ENCODE measurements at places on chromosomes 5 and 9. TPM values are rescaled to one million over a fixed set of nuclear protein-coding genes. Genes with fewer than 3 reads are reported as not detected.

The GFI1B gene
- total RNA-seq = 0.45 TPM

The PTPDC1 gene
- total RNA-seq = 6.1 TPM

The MYOZ3 gene
- 6.1 TPM for total RNA-seq

The CSF1R gene
- total RNA-seq = 1.6 TPM

DNA sequence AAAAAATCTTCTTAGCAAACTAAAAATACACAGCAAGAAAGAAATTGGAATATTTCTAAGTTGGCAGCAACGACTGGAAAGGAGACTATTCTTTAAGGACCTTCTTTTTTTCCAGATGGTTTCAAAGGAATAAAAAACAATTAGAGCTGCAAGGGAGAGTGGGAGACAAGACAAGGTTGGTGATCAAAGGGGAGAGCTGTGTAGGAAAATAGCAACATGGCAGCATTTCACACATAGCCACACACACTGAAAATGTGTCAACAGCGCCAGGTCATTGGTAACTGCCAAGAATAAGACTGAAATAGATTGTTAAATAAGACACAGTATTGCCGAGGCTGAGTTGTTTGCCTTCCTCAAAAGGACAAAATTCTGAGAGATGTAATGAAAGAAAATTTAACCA lies 88.1 kb upstream of the TLE1 start:
- no peak overlapping the region for H3K4me3 ChIP-seq
- peaks cover 6% of the 10 kb centered on the region for H3K4me1 ChIP-seq
- no peak overlapping the region for H3K27ac ChIP-seq
- H3K27me3 ChIP-seq = no peaks in the 10 kb centered on the region

DNA sequence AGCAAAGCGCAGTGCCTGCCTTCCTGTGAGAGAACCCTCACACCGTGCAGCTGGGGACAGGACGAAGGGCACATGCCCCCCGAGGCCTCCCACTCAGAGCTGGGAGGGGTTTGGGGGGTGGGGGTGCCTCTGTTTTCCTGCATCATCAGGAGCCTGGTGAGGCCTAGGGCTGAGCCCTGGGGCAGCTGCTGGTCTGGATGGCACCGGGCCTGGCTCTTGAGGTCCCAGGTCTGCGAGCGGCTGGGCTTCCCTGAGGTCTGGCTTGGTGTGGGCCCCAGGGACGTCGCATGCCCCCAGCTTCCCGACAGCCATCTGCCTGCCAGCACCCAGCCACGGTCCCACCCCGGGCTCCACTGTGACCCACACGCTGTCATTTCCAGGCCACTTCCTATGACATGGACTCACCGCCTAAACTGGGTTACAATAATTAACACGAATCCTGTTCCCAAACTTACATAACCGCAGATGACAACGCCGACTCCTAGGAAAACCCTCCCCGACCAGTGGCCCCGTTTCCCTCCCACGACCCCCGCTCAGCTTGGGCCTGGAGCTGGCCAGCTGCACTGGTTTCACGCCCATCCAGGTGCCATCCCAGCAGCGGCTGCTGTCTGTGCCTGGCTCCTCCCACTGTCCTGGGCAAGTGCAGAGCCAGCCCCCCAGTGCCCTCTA lies 8.7 kb downstream of the NACC2 start:
- peak overlapping the region; percentile 66 for H3K27ac ChIP-seq
- H3K27me3 ChIP-seq = no peaks in the 10 kb centered on the region
- no peak overlapping the region for H3K4me3 ChIP-seq
- H3K4me1 ChIP-seq = peaks cover 16% of the 10 kb centered on the region
- H3K36me3 ChIP-seq = no peaks in the 10 kb centered on the region

- no peaks in the 10 kb centered on the region for H3K27me3 ChIP-seq
- H3K27ac ChIP-seq = peak overlapping the region; percentile 13
- no peak for DNase-seq
- H3K4me1 ChIP-seq = peaks cover 45% of the 10 kb centered on the region
- H3K36me3 ChIP-seq = no peaks in the 10 kb centered on the region
Measured at GRCh38 chr5:34496701-34497469, 159.2 kb upstream of the RAI14 start.

DNA sequence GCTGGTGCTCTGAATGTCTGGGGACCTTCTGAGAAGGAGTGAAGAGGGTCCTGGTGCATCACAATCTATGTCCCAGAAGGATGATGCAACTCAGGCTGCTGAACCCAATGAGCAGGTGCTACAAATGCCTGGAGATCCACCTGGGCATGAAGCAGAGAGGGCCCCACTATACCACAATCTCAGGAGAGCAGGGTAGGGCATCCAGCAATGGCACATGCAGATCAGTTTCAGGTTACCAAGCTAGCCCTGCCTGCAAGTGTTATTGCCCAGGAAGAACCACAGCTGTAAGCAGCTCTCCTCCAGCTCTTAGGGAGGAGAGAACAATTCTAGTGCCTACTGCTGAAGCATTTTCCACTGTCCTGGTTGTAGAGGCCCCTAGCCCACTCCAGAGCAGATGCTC lies 389.2 kb upstream of the TNC start:
- no peak for DNase-seq
- H3K27ac ChIP-seq = no peak overlapping the region
- no peaks in the 10 kb centered on the region for H3K36me3 ChIP-seq
- H3K4me3 ChIP-seq = no peak overlapping the region
- H3K27me3 ChIP-seq = no peaks in the 10 kb centered on the region

DNA sequence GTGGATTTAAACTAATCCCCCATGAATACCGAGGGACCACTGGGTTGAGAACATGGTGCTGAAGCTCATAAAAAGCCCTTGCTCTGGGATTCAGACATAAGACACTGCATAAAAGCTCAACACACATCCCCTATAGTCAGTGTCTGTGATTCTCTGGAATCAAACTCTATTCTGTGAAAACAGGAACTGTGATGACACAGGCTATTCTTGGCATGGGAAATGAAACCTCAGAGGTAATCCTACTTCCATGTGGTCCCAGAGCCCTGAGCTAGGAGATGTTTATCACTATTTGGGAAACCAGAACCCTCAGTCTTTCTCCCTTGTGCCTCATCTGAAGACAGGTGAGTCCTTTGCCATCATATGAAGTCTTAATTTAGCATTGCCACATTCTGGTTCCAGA lies 135.4 kb upstream of the PRSS3 start:
- H3K27ac ChIP-seq = no peak overlapping the region
- peaks cover 31% of the 10 kb centered on the region for H3K27me3 ChIP-seq

Data from type B pancreatic cell (in vitro differentiated cells).